Right cardiac atrium (tissue), 5 donors: ENCODE measurements at places on chromosomes 1 and 21.

GRCh38 chr1:172719694-172720138 lies 60.8 kb downstream of the FASLG start:
- no peak for DNase-seq

GRCh38 chr1:232792949-232793348 lies 12.3 kb upstream of the MAP10 start:
- DNase-seq, result no peak

GRCh38 chr1:117284399-117285215 lies 73.9 kb upstream of the VTCN1 start:
- no peak for DNase-seq

- peak; percentile 19 for DNase-seq
Observed at GRCh38 chr21:45513741-45514310, 28.4 kb downstream of the SLC19A1 start.

DNA sequence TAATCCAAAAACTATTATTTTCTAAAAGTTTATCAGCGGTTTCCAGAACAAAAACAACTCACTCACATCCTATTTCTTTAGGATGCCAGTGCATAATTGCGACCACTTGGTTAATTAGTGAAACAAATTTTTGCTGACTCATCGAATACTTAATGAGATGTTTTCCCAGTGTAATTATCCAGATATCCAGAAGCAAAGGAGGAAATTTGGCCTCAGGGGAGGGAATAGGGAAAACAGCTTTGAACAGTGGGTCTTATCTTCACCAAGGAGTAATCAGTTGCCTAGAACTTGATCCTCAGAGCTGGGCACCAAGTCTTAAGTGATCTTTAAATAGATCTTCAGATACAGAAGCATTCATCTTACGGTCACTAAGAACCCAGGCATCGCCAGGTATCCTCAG lies 24.3 kb downstream of the STYXL2 start:
- DNase-seq, result no peak

DNA sequence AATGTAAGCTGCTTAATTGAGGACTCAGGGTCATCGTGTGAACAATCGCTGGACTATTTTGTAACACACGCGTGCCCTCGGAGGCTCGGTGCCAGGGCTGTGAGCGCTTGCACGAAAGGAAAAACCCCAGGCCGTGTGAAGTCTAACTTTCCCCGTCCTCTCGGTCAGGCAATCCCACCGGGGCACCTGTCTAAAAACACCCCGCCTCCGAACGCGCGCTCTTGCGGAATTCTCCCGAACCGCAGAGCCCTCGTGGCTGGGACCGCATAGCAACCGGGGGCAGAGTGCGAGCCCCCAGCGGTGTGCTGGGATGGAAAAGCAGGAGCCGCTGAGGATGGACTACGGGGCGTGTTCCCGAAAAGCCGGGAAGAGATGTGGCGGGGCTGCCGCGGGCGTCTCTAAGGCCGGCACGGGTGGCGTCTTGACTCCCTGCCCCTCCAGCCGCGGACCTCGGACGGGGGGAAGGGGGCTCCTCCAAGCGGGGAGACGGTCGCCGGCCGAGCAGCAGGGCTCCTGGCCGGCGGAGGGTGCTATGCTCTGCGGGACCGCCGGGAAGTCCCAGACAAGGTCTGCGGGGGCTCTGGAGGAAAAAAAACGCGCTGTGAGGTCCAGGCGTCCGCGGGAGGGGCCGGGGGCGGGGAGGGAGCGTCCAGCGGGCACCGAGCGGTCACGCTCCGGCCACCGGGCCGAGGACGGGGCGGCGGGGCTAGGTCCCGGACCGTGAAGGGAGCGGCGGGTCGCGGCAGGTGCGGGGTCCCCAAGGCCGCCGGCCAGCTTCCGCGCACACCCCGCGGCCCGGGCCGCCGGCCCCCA lies 936 bp downstream of the ZBTB21 start:
- DNase-seq, result peak; percentile 84
